ENCODE measurements at places on chromosomes 2 and 18. TPM values are rescaled to one million over a fixed set of nuclear protein-coding genes. Genes with fewer than 3 reads are reported as not detected.

DHX57 gene
- 20.9 TPM for total RNA-seq

PTRHD1 gene
- 34.9 TPM for total RNA-seq

USP40 gene
- 23.5 TPM for total RNA-seq

SLC23A3 gene
- total RNA-seq = 2.6 TPM

OR6B2 gene
- not detected for total RNA-seq

TRAPPC8 gene
- 37.2 TPM for total RNA-seq

GLI2 gene
- 0.19 TPM for total RNA-seq

GALNT3 gene
- total RNA-seq = 0.33 TPM

HAAO gene
- total RNA-seq = not detected

RESP18 gene
- total RNA-seq = not detected

PSTPIP2 gene
- 5.3 TPM for total RNA-seq

HK2 gene
- 8.4 TPM for total RNA-seq

CD207 gene
- total RNA-seq = not detected

CABLES1 gene
- 103 TPM for total RNA-seq

SLC40A1 gene
- total RNA-seq = 44.4 TPM

Data from vein endothelial cell (primary cell).